HL-60 (cell line): ENCODE measurements at places on chromosomes 4 and X.

DNA sequence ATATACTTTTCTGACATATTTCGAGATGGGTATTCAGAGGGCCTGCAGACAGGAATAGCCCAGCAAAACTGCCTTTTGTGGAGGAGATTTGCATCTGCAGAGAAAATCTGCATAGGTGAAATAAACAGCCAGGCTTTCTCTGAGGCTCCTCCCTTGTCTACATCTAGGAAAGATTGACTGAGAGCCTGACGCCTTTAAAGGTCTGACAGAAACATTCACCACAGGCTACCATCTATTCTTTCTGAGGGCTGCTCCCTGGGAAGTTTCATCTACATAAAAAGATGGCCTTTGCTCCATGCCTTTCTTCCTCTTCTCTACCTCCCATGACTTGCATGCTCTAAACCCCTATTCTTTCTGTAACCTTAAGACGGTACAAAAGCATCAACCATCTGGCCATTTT lies 55.0 kb upstream of the AP1S2 start:
- DNase-seq, result no peak

DNA sequence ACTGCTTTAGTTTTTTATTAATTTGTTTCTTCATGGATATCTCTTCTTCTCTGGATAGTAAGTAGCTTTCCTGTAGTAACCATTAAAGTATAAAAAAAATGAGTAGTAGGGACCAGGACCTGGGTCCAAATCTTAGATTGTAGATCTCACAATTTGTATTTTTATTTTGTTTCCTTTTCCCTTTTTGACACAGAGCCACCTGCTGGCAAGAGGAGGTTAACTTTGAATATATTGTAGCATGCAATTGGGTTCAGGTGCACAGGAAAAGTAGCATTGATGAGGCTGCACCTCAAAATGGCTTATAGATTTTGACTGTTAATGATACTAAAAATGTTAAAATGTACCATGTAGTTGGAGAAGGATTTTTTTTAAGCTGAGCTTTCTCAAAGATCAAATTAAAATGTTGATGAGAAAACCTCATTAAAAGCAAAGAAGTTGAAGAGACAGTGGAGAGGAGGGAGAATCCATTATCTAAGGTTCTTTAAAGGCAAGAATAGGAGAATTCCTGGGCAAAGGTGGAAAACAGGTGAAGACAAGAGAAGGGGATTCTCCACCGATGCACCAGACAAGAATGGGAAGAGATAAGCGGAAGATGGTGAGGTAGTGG lies 48.3 kb upstream of the HPGDS start:
- peak; percentile 8 for DNase-seq

DNA sequence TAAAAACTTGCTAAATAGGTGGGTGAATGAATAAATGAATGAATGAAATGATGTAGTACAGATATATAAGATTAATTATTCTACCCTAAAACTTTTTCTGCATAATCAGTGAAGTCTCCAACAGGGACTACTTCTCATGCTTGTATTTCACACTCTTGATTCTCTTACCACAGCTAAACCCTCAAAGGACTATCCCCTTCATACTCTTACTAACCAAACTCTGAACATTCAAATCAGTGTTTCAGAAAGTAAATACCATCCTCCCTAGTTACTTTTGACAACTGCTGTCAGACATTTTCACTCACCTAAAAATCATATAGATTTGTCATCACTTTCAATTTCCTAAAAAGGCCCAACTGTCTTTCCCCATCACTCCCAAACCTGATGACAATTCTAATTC lies 234.3 kb upstream of the HHIP start:
- DNase-seq, result no peak

DNA sequence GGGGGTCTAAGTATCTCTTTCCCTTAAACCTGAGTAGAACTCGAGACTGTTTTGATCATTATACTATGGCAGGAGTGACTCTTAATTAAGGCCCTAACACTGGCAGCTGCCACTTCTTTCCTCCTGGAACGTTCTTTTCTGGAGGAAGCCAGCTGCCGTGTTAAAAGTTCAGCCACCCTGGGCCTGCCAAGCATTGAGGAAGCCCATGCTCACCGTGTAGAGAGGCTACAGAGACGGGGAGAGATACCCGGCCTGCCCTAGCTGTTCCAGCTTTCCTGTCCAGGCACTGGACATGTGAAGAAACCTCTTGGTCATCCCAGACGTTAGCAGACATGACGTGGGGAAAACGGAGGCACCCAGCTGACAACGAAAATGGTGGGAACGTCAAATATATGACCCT lies 274.1 kb downstream of the ARHGAP10 start:
- DNase-seq, result no peak

GRCh38 chrX:69079268-69079667 lies 86.0 kb downstream of the PJA1 start:
- DNase-seq, result no peak

- DNase-seq, result peak; percentile 6
These were observed 69.8 kb downstream of the SHROOM3 start for GRCh38 chr4:76504613-76505465.

DNA sequence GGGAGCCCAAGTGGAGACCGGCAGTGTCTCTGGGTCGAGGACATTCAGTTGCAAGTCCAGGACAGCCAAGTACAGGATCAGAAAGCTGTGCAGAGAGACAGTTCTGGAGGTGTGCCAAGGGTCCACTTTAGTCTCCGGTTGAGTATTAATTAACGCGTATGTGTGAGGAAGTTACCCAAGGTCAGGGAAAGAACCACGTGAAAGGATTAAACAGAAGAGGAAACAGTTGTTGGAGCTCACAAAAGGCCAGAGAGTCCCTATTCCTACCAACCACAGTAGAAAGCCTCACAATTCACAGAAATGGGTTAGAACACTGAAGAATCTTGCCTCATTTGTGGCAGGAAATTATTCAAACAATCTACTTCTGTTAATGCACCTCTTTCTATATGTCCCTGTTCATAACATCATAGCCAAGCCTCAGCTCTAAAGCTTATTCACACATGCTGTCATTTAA lies 17.9 kb upstream of the NSUN7 start:
- peak; percentile 91 for DNase-seq
